ENCODE measurements at places on chromosomes 2 and 18.

DNA sequence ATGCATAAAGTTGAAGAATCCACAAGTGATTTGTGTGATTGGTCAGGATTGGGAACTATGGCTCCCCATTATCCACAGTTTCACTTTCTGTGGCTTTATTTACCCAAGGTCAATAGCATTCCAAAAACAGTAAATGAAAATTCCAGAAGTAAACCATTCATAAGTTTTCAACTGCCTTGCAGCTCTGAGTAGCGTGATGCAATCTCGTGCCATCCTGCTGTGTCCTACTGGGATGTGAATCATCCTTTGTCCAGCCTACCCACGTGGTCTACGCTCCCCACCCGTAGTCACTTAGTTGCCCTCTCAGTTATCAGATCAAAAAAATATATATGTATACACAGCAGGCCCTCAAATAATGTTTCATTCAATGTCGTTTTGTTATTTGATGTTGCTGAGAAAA, 89.0 kb upstream of the DLGAP1 start:
- no peak for DNase-seq

DNA sequence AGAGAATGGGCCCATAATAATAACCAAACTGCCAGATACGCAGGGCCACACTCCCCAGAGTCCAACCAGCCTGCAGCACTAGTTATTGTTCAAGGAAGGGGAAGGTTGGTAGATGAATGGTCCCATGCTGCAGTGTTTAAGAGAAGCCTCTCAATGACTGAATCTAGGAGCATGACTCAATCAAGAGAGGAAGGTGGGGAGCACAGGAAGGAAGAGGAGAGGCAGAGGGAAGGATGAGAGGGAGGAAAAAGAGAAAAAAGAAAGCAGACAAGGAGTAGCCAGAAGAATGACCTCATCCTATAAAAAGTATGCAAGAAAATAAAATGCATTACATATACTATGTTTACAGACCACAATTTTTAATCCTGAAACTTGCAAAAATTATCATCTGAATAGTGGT, 174.5 kb downstream of the TCF4 start:
- DNase-seq: no peak

- no peak for DNase-seq
Observed at GRCh38 chr2:98296440-98296839, 49.8 kb upstream of the CNGA3 start.

GRCh38 chr2:33246432-33246831, 230.0 kb upstream of the RASGRP3 start:
- no peak for DNase-seq

DNA sequence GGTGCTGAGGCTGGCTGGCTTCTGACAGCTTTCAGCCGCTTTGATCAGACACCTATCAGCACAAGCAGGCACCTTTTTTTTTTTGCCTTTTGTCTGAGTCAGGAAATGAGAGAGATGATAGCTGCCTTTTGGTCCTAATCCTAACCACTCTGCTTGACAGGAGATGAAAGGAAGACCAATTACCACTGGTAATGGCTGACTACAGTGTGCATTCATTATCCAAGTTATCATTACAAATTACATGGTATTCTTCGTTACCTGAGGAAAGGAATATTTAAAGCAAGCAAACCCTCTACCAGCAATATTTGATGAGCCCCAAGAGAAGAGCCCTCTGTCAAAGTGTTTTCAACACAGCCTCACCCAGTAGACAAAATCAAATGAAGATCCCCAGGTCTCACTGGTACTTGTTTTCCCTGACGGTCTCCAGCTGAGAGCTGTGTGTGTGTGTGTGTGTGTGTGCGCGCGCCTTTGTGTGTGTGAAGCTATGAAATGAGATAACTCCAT, 925.7 kb downstream of the DCDC2C start:
- DNase-seq: no peak

- no peak for DNase-seq
Observed at GRCh38 chr2:219272356-219272755, 6.8 kb upstream of the DNAJB2 start.

DNA sequence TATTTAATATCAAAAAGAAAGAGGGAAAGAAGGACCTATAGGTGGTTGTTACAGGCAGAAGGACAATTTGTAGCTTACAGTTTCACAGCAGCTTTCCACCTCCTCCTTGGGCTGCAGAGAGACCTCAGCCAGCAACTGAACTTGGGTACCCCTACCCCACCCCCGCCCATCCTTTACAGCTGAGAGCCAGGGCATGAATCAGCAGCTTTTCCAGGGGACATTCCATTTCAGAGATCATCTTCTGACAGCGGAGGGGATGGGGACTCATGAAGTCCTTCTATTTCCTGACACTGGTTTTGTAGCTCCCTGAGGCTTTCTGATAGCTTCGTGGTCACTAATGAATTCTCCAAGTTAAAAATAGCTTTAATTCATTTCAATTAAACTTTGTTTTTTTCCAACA, 96.4 kb downstream of the ITGB1BP1 start:
- DNase-seq: no peak

DNA sequence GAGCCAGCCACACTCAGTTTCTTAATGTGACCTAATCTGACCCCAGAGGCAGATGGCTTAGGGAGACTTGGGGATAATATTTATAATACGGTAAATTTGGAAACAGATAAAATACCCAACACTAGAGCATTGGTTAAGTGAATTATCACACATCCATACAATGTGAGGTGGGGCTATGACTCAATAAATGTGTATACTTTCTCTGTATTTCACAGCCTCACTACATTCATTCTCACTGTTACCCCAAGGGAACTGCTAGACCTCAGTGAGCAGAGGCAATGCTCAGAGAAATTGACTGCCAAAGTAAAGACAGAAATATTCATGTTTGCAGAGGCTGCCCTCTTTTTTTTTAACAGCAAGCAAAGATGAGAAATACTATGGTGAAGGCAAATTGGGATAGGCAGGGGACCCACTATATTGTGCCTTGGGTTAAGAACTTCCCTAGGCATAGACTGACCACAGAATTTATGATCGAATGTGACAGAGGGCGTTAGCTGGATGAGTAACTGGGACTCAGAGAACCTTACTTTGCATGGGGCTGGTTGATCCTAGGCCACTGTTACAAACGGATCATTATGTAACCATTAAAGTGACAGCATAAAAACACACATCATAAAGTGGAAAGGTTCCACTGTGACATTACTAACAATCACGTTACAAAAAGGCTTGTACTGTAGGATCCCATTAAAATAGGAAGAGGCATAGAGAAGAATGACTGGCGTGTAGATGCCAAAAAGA, 246.0 kb upstream of the LYPD1 start:
- no peak for DNase-seq

DNA sequence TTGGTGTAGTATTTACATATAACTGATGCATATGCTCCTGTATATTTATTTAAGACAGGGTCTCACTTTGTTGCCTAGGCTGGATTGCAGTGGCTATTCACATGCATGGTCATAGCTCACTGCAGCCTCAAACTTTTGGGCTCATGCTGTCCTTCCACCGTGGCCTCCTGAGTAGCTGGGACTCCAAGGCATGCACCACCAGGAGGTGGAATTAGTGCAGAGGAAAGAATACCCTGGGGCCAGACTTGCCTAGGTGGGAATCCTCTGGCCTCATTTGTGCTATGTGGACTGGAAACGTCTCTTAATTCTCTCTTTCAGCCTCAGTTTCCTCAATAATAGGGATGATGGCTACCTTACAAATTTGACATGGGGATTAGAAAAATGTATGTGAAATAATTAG, 2.3 kb downstream of the CEP192 start:
- DNase-seq: no peak

- no peak for DNase-seq
Observed at GRCh38 chr2:238280083-238280825, 8.2 kb downstream of the PER2 start.

DNA sequence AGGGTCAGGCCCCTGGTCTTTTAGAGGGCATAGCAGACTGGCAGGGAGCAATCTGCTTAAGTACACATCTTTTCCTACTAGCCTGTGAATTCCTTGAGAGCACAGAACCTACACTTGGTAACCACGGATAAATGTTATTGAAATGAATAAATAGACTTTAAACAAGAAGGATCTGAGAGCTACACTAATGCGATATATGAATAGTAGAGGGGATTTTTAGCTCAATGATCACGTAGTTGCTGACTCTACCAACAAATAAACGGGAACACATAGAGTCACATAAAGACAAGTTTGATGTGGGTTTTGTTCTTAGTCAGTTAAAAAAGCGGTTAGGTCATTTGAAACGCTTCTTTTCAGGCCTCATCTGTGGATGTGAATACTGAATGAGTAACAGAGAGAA, 290.3 kb upstream of the CCDC68 start:
- DNase-seq: no peak

DNA sequence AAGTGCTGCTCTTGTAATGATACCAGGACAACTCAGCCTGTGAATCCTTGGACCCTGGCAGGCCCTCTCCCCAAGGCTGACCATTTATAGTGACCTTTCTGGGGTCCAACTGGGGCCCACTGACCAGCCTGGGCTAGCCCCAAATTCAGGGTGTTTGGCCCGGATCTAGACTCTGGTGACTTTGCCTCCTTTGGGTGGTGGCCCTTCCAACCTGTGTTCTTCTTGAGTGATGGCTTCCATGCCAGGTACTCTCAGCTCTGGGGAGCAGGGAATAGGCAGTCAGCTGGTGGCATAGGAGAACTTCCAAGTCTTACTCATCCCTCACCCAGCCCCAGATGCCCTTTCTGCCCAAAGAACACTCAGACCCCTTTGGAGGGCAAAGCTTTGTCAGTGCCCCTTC, 10.3 kb downstream of the MYO7B start:
- no peak for DNase-seq

GRCh38 chr2:164103271-164103670, 367.5 kb upstream of the FIGN start:
- no peak for DNase-seq

DNA sequence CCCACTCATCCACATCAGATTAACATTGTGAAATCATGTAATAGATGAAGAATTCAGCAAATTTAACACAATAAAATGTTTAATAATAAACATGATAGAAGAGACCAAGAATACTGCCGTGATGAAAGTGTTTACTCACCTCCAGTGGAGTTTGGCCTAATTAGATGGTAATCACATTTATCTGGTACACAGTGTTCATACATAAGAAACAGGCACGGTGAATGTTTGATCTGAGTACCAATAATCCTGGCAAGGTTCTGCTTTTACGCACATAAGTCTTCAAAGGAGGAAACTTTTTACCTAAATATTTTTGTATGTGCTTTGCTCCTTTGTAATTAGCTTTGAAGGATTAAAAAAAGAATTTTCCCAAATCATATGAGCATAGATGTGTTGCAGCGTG, 122.5 kb downstream of the IRS1 start:
- no peak for DNase-seq

GRCh38 chr2:182144776-182145165, 159.1 kb downstream of the PPP1R1C start:
- DNase-seq: no peak

DNA sequence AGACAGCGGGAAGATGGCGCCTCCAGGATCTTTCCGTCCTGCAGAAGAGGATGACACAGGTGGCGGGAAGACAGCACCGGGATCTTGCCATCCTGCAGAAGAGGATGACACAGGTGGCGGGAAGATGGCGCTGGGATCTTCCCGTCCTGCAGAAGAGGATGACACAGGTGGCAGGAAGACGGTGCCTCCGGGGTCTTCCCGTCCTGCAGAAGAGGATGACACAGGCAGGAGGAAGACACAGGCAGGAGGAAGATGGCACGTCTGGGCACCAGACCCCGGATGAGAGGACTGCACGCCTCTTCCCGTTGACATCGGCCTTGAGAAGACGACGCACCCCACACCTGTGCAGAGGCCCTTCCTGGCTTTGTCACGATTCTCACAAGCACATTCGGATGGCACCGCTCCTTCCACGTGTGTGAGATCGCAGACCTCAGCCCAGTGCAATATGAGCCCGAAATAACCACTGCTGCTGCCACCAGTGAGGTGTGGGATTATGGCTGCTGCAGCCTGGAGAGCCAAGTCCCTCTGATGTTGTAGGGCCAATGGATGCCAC, 79.4 kb upstream of the SNTG2 start:
- DNase-seq: peak; percentile 13

- DNase-seq: no peak
Observed at GRCh38 chr18:35027206-35027605, 14.0 kb upstream of the MAPRE2 start.

DNA sequence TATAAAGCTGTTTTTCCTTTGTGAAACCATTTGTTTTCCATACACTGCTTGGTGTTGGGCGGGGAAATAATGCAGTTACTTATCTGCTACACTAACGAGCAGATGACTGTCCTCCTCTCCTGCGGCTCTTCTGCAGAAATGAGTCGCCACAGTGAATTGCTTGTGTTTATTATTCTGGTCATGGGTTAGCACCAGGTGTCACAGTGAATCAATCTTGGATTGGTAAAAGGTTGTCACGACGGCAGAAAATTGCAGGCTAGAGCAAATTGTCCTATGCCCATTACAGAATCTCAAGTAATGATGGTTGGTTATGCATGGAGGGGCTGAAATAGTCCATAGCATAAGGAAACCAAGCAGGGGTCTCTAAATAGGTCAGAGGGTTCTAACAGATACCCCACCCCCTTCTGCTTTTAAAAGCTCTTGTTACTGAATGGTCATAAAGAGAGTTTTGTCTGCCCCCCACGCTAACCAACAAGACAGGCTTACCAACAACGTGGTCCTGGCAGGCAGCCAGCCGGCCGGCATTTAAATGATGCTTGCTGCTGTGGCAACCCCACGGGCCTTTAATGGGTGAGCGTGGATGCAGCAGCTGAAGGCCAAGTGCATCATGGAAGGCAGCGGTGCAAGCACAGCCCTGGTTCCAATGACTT, 29.5 kb downstream of the RAB31 start:
- no peak for DNase-seq

DNA sequence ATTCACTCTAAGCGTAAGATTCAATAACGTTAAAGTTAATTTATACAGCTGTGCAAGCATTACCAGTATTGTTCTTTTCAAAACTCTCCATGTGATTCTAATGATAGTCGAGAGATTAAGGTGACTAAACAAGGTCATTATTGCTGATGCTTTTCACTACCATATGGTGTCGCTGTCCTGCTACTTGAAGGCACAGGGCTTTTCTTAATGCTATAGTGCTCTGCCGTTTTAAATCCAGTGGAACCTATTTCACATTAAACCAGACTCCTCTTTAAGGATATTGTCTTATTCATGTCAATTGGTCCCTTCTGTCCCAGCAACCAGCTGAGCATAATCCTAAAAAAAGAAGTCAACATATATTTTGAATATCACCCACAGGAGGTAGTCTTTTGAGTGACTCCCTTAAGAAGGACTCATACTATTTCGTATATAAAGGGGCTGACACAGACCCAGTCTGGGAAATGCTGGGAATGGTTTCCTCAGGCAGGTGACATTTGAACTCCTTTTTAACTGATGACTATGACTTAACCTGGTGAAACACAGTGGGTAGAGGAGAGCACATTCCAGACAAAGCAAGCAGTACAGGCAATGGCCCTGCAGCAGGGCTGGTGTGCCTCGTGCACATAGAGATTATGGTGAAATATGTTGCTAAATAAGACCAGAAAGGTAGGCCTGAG, 53.9 kb upstream of the CYTIP start:
- DNase-seq: no peak

Measured in activated T-cell treated with anti-CD3 and anti-CD28 coated beads, Interleukin-2, amount 50 U/mL, for 24 hours (primary cell).